SK-MEL-5 (cell line): ENCODE measurements at places on chromosomes 3 and 15.
A peak's percentile ranks its signal among the peaks of the same experiment; 100 is the strongest.

DNA sequence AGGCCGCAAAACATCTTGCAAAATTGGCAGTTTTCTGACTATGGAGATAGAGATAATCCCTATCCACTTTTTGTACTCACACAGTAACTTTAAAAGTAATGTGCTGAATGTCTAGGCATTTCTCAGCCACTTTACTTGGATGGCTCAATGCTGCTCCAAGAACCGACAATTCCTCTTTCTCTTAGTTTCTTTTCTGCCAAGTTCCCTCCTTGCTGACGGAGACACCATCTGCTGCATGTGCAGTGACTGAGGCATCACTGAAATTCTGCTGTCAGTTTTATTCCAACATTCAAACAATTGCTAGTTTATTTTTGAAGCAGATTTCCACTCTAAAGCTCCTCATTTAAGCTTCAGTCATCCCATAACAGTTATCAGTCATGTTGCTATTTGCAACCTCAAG, 116.0 kb upstream of the RBMS3 start:
- no peak for DNase-seq

DNA sequence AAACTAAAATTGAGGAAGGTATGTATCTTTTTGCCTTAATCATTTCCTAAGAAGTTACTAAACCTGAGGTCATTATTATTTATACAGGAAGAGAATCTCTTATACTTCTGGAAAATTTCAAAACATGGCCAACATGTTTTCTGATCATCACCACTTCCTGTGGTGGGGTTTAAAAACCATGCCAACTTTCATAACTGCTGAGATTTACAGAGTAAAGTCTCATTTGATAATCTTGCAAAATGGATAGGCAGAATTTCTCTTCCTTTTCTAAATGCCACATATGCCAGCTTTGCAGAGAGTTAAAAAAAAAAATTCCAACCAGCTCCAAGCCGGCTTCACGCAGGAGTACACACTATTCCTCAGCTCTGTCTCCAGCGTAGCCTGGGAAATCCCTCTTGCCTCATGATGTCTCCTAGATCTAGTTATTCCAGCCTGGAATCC, 124.3 kb upstream of the SPRED1 start:
- DNase-seq, result peak; percentile 19

DNA sequence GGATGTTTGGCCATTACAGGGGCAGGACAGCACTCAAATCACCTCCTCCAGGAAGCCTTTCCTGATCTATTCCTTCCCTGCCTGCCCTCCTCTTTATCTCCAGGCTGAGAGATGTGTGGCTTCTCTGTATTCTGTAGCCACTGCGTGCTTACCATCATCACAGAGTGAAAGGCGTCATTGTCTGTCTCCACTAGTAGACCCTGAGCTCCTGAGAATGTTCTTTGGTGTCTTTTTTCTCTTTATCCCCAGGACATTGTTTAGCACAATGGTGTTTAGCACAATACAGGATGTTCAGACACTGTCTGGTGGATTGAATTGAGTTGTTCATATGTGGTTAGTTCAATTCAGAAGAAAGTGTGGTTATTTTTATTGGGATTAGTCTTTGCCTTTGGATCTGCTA, 26.2 kb upstream of the LARS2 start:
- peak; percentile 84 for DNase-seq

DNA sequence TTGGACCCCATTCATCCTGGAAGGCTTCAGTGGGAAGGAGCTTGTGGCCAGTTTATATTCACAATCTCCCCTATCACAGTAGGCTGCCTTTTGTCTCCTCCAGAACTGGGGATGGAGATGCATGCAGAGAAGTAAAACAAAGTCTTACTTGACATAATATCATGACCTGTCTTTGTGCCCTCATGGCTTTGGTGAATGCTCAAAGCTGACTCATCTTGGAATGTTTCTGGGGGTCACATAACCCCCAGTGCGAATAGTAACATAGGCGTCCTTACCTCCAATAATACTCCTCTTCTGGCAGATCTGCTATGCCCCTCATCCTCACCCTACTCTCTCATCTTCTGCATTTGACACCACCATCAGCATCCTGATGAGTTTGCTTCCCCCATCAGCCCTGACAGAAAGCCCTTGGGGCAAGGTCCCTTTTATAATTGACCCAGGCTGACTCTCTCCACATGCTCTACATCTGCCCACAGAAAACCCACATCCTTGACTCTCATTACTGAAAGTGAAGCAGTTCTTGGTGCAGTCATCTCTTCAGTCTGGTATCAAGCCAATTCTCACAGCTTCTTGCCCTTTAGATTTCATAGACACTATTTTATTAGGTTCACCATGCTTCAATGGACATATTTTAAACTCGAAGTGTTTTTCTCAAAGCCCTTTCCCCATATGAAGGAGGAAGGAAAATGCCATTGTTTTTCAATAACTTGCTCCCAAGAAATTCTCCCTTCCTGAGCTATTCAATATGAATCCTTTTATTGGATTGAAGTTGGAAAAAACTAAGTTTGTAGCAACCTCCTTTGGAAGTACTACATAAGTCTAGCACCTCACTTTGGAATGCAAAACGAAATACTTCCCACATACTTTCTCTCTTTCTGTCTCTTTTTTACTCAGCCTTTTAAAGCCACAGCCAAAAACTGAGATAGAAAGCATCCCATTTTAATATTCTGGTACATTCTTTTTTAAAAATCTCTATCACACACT, 36.6 kb downstream of the OSTN start:
- DNase-seq, result peak; percentile 49

- no peak for DNase-seq
These were observed 6.3 kb downstream of the FBXL22 start for GRCh38 chr15:63603516-63603915.

DNA sequence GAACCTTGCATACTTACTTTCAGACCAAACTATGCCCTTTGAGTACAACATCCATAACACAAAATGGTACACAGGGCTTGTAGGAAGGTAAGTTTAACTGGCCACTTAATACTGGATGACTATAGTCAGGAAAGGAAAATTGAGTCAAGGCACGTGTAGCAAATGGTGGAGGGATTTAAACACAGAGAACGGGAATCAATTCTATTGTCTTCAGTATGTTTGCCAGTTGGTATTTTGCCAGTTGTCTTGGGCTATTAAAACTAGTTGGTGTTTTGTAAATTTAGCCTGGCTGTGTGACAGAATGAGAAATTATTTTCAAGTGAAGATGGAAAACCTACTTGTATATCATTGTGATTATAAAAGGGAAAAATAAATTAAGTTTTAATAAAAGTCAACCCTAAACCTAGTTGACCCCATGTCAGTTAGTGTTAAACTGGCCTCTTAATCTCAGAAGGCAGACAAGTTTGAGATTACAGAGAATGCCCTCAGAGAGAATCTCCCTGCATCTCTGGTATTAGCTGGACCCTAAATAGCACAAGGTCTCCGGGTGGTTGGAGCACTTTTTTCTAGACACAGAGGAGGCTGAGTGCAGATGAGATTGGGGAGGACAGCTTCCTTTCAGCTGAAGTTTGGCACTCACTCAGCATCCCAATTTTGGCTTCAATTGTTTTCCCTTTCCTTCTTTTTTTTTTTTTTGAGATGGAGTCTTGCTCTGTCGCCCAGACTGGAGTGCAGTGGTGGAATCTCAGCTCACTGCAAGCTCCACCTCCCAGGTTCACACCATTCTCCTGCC, 91.2 kb downstream of the MB21D2 start:
- DNase-seq, result no peak

- no peak for DNase-seq
These were observed 20.5 kb downstream of the GJD2 start for GRCh38 chr15:34734303-34734702.

GRCh38 chr3:62167566-62168262, 205.6 kb downstream of the FEZF2 start:
- no peak for DNase-seq

DNA sequence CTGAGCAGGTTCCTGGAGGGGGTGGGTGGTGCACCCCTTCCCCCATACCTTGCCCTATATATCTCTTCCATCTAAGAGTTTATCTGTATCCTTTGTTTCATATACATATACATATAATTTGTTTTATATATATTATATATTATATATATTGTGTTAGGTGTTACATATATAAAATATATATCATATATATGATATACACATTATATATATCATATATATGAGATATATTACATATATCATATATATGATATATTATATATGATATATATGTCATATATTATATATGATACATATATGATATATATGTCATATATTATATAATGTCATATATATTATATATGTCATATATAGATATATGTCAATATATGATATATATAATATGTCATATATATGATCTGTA, 31.1 kb downstream of the EXD1 start:
- DNase-seq, result no peak
